ENCODE measurements at places on chromosomes 3 and 15. TPM values are rescaled to one million over a fixed set of nuclear protein-coding genes. Genes with fewer than 3 reads are reported as not detected.

Gene STRIT1
- 0.59 TPM for total RNA-seq

Gene ROBO2
- total RNA-seq = 196 TPM

Gene PFN2
- 220 TPM for total RNA-seq

Gene RETNLB
- not detected for total RNA-seq

Gene GOLGA6L7
- total RNA-seq = not detected

Data from spinal cord (tissue), 10 donors.